ENCODE measurements at places on chromosomes 12 and 14.

DNA sequence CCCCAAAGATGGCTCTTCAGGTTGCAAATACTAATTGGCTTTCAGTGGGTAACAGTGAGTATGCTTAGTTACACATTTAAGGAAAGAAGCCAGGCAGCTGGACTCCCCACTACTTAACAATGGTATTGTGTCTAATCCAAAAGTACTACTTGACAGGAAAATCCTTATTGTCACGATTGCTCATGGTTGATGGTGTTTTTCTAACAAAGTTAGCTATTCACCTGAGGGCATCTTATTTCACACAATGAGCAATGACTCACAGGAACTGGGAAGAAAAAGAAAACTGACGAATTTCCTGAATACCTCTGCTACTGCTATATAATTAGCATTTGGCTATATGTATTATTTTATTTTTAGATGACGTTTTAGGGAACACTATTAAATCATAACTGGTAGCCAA lies 33.4 kb upstream of the ALG10 start:
- DNase-seq: no peak

- DNase-seq: no peak
Observed at GRCh38 chr12:2586156-2587038, 208.4 kb upstream of the FKBP4 start.

DNA sequence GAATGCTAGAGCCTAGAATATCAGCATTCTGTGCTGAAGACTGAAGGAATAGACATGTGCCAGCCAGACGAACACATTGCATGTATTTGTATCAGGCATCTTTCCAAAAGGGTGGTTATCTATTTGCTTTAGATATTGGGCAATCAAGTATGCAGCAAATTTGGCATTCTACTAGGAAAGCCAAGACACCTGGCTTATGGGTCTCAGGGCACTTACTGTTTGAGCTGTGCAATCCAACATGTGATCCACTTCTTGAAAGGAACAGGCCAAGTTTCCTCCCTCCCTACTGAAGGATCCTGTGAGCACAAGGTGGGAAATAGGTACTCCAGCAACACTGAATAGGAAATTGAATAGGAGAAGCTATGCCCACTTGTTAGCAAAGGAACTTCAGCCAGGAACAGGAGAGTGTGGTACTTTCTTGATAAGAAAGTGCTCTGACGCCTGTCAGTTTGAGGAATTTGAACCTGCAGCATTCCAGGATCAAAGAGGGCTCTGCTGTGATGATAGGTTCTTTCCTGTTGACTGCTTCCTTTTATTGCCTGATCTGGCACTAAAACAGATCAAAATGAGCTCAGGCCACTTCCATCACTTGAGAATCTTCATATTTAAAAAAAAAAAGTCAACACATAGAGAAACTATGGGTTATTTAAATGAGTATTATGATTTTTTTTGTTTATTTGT lies 20.6 kb downstream of the OR6S1 start:
- DNase-seq: no peak

- DNase-seq: no peak
Observed at GRCh38 chr14:85178864-85179263, 351.1 kb upstream of the FLRT2 start.

GRCh38 chr12:118368821-118369220 lies 3.9 kb downstream of the TAOK3 start:
- no peak for DNase-seq

Data from stimulated activated CD4-positive, alpha-beta T cell treated with anti-CD3 and anti-CD28 coated beads, TNF-alpha, amount 100 ng/mL, for 24 hours (primary cell).